ENCODE measurements at places on chromosomes 1 and 21. TPM values are rescaled to one million over a fixed set of nuclear protein-coding genes. Genes with fewer than 3 reads are reported as not detected.

DNA sequence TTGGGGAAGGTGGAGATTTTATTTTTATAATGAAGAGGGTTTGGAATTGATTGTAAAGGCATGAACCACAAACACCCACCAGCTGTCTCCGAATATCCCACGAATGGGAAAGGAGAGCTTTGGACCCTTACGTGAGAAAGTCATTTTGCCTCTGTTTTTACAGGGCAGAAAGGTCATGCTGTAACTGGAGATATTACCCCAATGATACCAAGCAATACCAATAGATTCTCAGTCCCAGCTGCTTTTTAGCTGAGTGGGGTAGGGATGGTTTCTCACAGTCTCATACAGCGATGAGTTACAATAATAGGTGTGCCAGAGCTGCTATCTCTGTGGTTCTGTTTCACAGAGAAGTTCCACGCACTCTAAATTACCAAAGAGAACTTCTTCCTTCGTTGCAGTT lies 8.8 kb upstream of the F3 start:
- H3K36me3 ChIP-seq: no peaks in the 10 kb centered on the region
- H3K4me3 ChIP-seq: no peak overlapping the region
- H3K4me1 ChIP-seq: peaks cover 3% of the 10 kb centered on the region
- H3K27me3 ChIP-seq: no peaks in the 10 kb centered on the region
- no peak for DNase-seq
- H3K27ac ChIP-seq: no peak overlapping the region

DNA sequence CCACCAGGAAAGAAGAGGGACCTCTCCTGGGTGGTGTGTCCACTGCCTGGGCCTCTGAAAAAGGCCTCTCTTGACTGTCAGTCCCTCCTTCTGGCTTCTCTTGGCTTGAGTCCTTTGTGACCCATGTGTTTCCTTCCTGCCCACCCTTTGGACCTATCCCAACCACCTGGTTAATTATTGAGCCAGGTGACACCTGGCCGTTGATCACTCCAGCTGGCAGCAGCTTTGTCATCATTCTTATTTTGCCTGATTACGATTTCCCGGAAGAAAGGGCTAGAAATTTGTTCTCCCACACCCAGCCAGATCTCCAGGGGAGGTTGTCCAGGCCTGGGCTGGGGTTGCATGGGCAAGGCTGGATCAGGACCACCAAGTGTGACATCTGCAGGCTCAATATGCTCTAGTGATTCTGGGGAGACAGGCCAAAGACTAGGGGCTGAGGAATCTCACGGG lies 24.8 kb downstream of the CSF1 start:
- no peaks in the 10 kb centered on the region for H3K27me3 ChIP-seq
- peaks cover under 1% of the 10 kb centered on the region for H3K36me3 ChIP-seq
- no peak for DNase-seq
- H3K27ac ChIP-seq: no peak overlapping the region

- no peak overlapping the region for H3K4me3 ChIP-seq
- no peak overlapping the region for H3K27ac ChIP-seq
- no peaks in the 10 kb centered on the region for H3K27me3 ChIP-seq
- no peaks in the 10 kb centered on the region for H3K4me1 ChIP-seq
Measured at GRCh38 chr21:14312871-14313270, 70.1 kb downstream of the HSPA13 start.

DNA sequence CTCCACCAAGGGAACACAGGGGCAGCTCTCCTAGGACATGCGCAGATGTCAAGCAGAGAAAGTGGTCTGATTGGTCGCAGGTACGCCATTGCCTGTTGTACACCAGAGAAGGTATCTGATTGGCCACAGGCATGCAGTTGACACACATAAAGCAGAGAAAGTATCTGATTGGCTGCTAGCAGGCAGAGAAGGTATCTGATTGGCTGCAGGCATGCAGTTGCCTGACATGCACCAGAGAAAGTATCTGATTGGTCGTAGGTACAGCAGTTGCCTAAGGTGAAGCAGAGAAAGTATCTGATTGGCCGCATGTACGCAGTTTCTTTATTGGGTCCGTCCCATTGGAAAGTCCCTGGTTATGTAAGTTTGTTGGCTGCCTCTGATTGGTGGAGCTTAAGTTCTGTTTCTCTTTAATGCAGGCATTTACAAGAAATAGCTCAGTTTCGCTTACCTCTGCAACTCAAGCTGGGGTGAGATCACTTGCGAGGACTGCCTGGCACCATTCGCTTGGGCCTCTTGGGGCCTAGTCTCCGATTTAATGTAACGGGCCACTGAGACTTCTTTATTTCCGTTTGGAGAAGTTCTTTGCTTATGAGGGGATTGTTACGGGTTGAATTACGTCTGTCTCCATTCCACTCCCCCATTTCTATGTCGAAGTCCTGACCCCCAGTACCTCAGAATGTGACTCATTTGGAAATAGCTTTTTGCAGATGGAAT lies 74.2 kb downstream of the SIK1 start:
- no peak overlapping the region for H3K4me3 ChIP-seq
- H3K27me3 ChIP-seq: no peaks in the 10 kb centered on the region
- no peak overlapping the region for H3K27ac ChIP-seq
- DNase-seq: no peak

DNA sequence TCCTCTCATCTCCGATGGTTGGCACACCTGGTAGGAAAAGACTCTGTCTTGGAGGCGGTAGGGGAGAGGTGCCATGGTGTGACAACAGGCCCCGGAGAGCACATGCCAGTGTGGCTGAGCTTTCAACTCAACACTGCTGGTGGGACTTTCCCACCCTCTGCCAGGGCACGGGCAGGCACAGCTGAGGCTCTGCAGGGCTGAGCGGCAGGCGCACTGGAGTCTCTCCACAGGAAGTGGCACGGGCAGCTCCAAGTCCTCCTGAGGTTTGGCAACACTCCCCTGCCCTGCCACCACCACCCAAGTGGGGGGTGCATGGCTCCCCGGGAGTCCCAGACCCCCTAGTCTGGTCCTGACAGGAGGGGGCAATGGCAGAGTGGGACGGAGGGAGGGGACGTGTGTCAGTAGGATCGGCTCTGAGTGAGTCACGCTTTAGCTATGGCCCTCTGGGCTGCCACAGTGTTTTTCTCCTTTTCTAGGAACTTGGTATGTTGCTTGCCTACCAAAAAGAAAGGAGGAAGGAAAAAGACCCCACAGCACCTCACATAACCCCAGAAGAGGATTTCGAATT lies 27.3 kb upstream of the EVA1B start:
- no peaks in the 10 kb centered on the region for H3K27me3 ChIP-seq
- H3K36me3 ChIP-seq: peaks cover 39% of the 10 kb centered on the region
- H3K4me3 ChIP-seq: peak overlapping the region; percentile 25
- peak overlapping the region; percentile 66 for H3K27ac ChIP-seq

DNA sequence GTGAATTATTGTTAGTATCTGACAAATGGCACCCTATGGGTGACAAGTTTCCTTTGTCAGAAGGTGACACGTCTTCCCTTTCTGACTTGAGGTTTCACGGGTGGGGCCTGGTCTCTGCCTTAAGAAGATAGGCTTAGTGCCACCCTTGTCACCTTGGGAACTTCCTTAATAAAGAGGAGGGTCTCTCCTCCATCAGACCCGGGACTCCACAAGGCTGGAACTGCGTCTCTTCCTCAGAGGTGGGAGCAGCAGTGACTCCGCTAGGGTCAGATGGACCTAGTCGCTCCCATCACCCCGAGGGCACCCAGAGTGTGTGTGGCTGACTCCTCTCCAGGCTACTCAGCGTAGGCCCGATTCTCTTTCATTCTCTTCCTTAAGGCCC lies 774 bp upstream of the WDTC1 start:
- H3K4me1 ChIP-seq: peaks cover 28% of the 10 kb centered on the region
- no peaks in the 10 kb centered on the region for H3K27me3 ChIP-seq
- H3K4me3 ChIP-seq: peak overlapping the region; percentile 96
- H3K36me3 ChIP-seq: no peaks in the 10 kb centered on the region
- peak overlapping the region; percentile 54 for H3K27ac ChIP-seq

FCRL2 gene
- total RNA-seq: not detected

DNA sequence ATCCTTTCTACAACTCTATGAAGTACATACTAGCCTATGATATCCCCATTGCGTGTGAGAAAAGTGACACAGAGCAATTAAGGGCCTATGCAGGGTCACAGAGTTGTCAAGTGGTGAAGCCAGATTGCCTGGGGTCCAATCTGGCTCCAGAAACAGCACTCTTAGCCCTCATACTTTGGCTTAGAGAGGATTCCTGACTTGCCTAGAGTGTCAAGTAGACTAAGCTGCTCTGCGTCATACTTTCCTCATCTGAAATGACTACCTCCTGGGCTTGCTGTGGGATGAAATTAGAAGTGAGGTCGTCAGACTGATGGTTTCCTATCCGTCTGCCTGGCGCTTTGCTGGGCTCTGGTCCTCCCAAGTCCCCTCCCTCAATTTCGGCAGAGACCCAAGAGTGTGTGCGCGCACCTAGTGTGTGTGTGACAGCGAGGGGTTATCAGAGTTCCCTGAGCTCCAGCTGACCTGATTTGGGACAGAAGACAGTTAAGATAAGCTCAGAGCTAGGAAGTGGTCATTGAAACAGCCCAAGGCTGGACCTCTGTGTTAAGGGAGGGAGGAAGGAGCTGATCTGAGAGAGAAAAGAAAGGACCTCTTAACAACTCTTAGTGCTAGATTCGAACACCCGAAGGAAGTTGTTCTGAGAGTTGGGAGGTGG lies 5.4 kb upstream of the NUAK2 start:
- H3K27me3 ChIP-seq: peaks cover 23% of the 10 kb centered on the region
- H3K4me1 ChIP-seq: peaks cover under 1% of the 10 kb centered on the region
- DNase-seq: no peak

DNA sequence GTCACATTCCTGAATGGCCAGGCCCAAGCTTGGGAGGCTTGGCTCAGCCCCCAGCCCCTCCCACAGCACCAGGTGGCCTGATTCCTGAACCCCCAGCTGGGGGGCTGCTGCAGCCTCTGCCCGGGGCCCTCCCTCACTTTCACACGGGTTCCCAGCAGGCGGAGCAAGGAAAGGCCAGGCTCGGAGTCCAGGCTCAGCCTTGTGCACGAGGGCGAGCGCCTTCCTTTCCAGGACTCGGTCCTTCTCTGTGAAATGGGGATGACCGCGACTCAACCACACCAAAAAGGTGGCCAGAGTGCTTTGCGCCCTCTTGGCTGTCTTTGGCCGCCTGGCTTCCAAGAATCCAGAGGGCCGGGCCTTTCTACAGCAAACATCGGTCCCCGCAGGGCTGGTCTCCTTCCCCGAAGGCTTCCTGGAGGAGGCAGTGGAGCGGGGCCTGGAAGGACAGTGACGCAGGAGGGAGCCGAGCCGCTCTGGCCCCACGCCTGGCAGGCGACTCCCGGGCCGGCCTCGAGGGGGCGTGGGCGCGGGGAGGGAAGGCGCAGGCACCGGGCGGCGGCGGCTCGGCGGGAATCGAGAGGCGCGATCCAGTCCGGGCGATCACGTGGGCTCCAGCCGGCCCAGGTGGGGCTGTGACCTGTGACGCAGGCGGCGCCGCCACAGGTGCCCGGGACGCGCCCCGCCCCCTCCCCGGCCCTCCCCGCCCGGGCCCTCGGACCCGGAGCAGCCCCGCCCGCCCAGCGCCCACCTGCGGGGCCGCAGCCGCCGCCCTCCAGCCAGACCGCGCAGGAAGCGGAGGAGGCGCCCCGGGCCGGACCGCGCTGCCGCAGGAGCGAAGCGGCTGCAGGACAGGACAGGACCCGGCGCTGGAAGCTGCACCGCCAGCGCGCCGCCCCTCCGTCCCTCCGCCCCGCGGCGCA lies at the start of gene ARHGEF16:
TSS of gene ARHGEF16 (plus strand) at position 775 of the 920 bp plus-strand sequence. CDS start 8,420 bp downstream, outside the sequence.
- peaks cover 40% of the 10 kb centered on the region for H3K4me1 ChIP-seq
- H3K4me3 ChIP-seq: peak within 1 kb of the TSS; percentile 58
- no peak for DNase-seq
- peak within 1 kb of the TSS; percentile 26 for H3K27ac ChIP-seq
- H3K36me3 ChIP-seq: no peaks in the 10 kb centered on the region

FMO3 gene
- 6.2 TPM for total RNA-seq
